ENCODE measurements at places on chromosomes 12 and 14.

DNA sequence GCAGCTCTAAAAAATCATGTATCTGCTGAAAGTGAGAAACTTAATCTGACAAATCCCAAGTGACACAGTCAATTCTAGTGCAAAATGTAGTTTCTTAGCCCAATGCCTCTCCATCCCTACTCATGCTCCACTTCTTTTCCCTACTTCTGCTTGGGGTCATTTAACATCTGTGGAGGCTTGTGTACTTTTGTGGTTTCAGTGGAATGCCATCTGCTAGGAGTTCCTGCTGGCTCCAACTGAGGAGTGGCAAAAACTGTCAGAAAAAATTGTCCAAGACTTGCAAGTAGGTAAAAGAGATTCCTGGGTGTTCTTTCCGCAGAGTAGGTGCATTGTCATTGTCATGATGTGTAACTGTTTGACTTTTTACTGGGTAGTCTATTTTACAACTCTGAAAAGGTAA lies 12.5 kb upstream of the AVPR1A start:
- no peak for DNase-seq

DNA sequence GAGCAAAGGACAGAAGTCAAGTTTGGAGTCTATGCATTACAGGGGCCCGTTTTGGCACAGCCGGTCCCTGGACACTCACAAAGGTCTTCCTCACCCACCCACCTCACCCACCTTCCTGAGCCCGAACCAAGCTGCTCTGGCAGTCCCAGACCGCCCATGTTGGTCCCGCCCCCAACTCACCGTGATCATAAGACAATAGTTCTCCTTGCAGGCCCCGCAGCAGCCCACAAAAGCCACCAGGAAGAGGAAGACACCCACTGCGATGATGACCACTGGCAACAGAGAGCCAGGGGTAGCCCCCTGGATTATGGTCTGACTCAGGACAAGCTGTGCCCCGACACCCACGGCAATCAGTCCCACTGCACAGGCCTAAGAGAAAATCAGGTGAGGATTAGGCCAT lies 1.8 kb downstream of the CD63 start:
- DNase-seq = no peak

- no peak for DNase-seq
These were observed 42.1 kb upstream of the CHGA start for GRCh38 chr14:92880851-92881250.

DNA sequence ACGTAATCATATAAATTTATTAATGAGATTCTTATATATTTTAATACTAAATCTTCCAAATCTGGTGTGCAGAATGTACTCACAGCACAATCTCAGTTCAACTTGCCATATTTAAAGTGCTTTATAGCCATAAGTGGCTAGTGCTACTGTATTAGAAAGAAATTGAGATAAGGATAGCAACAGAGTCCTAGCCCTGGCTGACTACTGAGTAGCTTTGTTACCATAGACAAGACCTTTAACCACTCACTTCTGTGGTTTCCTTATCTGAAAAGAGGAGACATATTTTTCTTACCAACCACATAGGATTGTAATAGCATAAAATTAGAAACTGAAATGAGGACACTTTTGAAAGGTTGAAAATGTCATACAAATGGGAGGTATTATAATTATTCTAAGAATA lies 2.0 kb upstream of the CHURC1 start:
- DNase-seq = no peak
